ENCODE measurements at places on chromosomes 12 and 14. TPM values are rescaled to one million over a fixed set of nuclear protein-coding genes. Genes with fewer than 3 reads are reported as not detected.

- no peak overlapping the region for H3K27ac ChIP-seq
- no peak overlapping the region for H3K4me3 ChIP-seq
- no peaks in the 10 kb centered on the region for H3K27me3 ChIP-seq
- H3K4me1 ChIP-seq = peaks cover 24% of the 10 kb centered on the region
Observed at GRCh38 chr12:51976376-51977160, 25.1 kb downstream of the ACVR1B start.

Gene SPX
- not detected for total RNA-seq

Gene PRH1
- total RNA-seq = 5.3 TPM

Gene SLCO1B1
- not detected for total RNA-seq

Data from esophagus squamous epithelium (tissue), 5 donors.